ENCODE measurements at places on chromosomes 5 and 9. TPM values are rescaled to one million over a fixed set of nuclear protein-coding genes. Genes with fewer than 3 reads are reported as not detected.

The NUTM2F gene
- total RNA-seq, result not detected

The DIPK1B gene
- total RNA-seq, result 21.4 TPM

The FCN1 gene
- total RNA-seq, result not detected

The TMC1 gene
- not detected for total RNA-seq

The RBM18 gene
- total RNA-seq, result 12.6 TPM

The TJP2 gene
- 10.2 TPM for total RNA-seq

The SLC45A2 gene
- 347 TPM for total RNA-seq

The NSD1 gene
- 39.2 TPM for total RNA-seq

The GFPT2 gene
- 3.3 TPM for total RNA-seq

The PRDM9 gene
- not detected for total RNA-seq

Data from melanocyte of skin (primary cell).